ENCODE measurements at places on chromosomes 2 and 18. TPM values are rescaled to one million over a fixed set of nuclear protein-coding genes. Genes with fewer than 3 reads are reported as not detected.

The CAPN10 gene
- 52.6 TPM for total RNA-seq

The SPIRE1 gene
- 98.6 TPM for total RNA-seq

The KCNE4 gene
- not detected for total RNA-seq

The LBX2 gene
- total RNA-seq, result 3.0 TPM

The HOXD12 gene
- not detected for total RNA-seq

The CPO gene
- 0.40 TPM for total RNA-seq

The CHN1 gene
- total RNA-seq, result 1.3 TPM

The TNFAIP6 gene
- 1.7 TPM for total RNA-seq

The LONRF2 gene
- 9.7 TPM for total RNA-seq

The AFG3L2 gene
- total RNA-seq, result 59.2 TPM

The MLPH gene
- 47.2 TPM for total RNA-seq

DNA sequence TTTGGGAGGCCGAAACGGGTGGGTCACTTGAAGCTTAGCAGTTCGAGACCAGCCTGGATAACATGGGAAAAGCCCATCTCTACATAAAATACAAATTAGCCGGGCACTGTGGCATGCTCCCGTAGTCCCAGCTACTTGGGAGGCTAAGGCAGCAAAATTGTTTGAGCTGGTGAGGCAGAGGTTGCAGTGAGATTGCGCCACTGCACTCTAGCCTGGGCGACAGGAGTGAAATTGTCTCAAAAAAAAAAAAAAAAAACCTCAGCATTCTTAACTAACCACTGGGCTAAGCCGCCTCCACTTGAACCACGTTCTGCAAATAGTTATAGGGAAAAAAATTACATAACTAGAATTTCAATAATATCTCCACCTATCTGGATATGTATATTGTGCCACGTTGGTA, 2.3 kb downstream of the FOXI3 start:
- H3K36me3 ChIP-seq, result no peaks in the 10 kb centered on the region
- no peak overlapping the region for H3K4me3 ChIP-seq
- H3K4me1 ChIP-seq, result no peaks in the 10 kb centered on the region
- H3K27me3 ChIP-seq, result peaks cover 17% of the 10 kb centered on the region
- no peak for DNase-seq

- DNase-seq, result peak; percentile 11
- H3K27ac ChIP-seq, result no peak overlapping the region
- no peaks in the 10 kb centered on the region for H3K4me1 ChIP-seq
- no peaks in the 10 kb centered on the region for H3K36me3 ChIP-seq
- H3K4me3 ChIP-seq, result no peak overlapping the region
Observed at GRCh38 chr2:177106212-177106611, 106.4 kb upstream of the HNRNPA3 start.

- H3K4me1 ChIP-seq, result peaks cover 34% of the 10 kb centered on the region
- H3K4me3 ChIP-seq, result no peak overlapping the region
- H3K27ac ChIP-seq, result no peak overlapping the region
- no peaks in the 10 kb centered on the region for H3K27me3 ChIP-seq
- H3K36me3 ChIP-seq, result peaks cover 5% of the 10 kb centered on the region
Observed at GRCh38 chr18:9153256-9153655, 16.7 kb downstream of the ANKRD12 start.

GRCh38 chr2:98601532-98602132, 6.7 kb downstream of the COA5 start:
- no peak overlapping the region for H3K4me3 ChIP-seq
- H3K36me3 ChIP-seq, result peaks cover 41% of the 10 kb centered on the region
- DNase-seq, result peak; percentile 44

GRCh38 chr2:24577481-24577880, 86.4 kb downstream of the NCOA1 start:
- no peak for DNase-seq
- H3K27me3 ChIP-seq, result no peaks in the 10 kb centered on the region
- H3K4me3 ChIP-seq, result no peak overlapping the region
- H3K27ac ChIP-seq, result no peak overlapping the region
- no peaks in the 10 kb centered on the region for H3K4me1 ChIP-seq
- no peaks in the 10 kb centered on the region for H3K36me3 ChIP-seq

GRCh38 chr2:129923265-129924091, 56.0 kb upstream of the RAB6C start:
- H3K36me3 ChIP-seq, result no peaks in the 10 kb centered on the region
- peak; percentile 47 for DNase-seq
- peaks cover 7% of the 10 kb centered on the region for H3K4me1 ChIP-seq
- peak overlapping the region; percentile 30 for H3K4me3 ChIP-seq

DNA sequence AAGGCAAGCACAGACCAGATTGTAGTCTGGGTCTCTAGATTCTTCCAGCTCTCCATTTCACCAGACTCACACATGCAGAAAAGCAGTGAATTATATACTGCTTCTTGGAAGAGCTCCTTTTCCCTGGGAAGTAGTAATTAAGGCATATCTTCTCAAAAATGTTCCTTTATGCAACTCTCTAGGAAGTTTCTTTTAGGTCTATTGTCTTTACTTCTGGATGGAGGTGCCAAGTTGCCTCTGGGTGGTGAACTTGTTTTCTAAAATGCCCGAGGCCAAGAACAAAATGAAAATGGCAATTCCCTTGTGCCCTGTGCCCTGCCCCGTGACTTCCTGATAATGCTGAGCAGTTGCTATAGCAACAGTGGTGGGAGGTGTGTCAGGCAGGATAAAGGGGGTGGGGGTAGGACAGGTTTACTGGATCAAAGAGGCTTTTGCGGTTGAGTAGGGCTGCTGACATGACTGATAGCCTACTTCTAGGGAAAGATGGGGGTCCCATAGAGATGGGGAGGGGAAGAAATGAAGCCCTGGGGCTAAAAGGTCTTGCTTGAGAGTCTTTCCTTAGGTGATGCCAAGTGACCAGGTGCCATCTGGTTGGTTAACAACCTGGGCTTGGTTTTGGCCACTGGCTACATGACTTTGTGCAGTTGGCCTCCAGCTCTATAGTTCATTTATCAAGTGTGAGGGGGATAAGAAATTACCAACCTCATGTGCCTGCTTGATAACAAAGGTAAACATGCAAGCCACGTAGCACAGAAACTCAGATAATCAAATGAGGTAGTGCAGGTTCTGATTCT, 11.8 kb downstream of the IGFBP2 start:
- no peaks in the 10 kb centered on the region for H3K27me3 ChIP-seq
- H3K27ac ChIP-seq, result peak overlapping the region; percentile 60
- DNase-seq, result peak; percentile 20

DNA sequence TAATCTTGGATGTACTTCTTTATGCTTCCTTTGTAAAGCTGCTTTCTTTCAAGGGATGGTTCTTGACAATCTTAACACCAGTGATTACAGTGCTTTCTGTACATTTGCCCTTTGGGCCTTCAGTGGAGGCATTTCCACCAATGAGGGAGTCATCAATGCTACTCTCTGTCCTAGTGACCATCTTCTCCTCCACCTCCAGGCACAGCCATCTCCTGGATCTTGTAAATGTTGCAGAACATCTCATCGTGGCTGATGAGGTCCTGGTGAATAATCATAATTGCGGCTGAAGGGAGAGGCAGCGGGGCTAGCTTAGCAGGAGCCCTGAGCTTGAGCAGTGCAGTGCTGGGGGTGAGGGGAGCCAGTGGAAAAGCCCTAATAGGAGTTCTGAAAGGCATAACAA, 32.5 kb downstream of the IDH1 start:
- no peaks in the 10 kb centered on the region for H3K4me1 ChIP-seq
- no peaks in the 10 kb centered on the region for H3K36me3 ChIP-seq
- H3K27ac ChIP-seq, result no peak overlapping the region
- H3K4me3 ChIP-seq, result no peak overlapping the region
- DNase-seq, result no peak
- peaks cover 7% of the 10 kb centered on the region for H3K27me3 ChIP-seq

GRCh38 chr2:105409717-105410116, 10.9 kb upstream of the FHL2 start:
- H3K4me1 ChIP-seq, result peaks cover 56% of the 10 kb centered on the region
- no peak overlapping the region for H3K27ac ChIP-seq
- H3K36me3 ChIP-seq, result no peaks in the 10 kb centered on the region

- peaks cover 20% of the 10 kb centered on the region for H3K4me1 ChIP-seq
- H3K36me3 ChIP-seq, result peaks cover 46% of the 10 kb centered on the region
- peak overlapping the region; percentile 97 for H3K27ac ChIP-seq
- DNase-seq, result peak; percentile 59
- peak overlapping the region; percentile 85 for H3K4me3 ChIP-seq
Observed at GRCh38 chr2:207530160-207531031, 634 bp downstream of the CREB1 start.

- H3K27ac ChIP-seq, result no peak overlapping the region
- no peaks in the 10 kb centered on the region for H3K4me1 ChIP-seq
- H3K27me3 ChIP-seq, result no peaks in the 10 kb centered on the region
- peaks cover 17% of the 10 kb centered on the region for H3K36me3 ChIP-seq
Observed at GRCh38 chr18:54888933-54889332, 60.7 kb downstream of the RAB27B start.

DNA sequence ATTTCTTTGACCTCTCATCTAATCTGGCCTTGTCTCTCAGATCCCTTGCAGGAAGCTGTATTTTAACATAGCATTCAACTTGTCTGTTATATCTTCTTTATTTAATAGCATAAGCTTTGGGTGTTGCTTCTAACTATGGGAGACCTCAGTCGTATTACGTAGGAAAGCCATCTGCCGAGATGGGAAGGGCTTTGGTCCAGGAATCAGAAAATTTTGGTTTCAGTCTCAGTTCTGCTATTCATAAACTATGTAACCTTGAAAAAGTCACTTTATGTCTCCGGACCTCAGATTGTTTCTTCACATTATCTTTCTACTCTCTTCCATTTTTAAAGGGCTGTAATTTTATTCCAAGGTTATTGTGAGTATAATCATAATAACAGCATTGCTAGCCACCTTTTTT, 297.7 kb downstream of the SATB2 start:
- peak overlapping the region; percentile 36 for H3K4me3 ChIP-seq
- H3K27me3 ChIP-seq, result no peaks in the 10 kb centered on the region
- H3K4me1 ChIP-seq, result peaks cover 26% of the 10 kb centered on the region
- no peaks in the 10 kb centered on the region for H3K36me3 ChIP-seq

DNA sequence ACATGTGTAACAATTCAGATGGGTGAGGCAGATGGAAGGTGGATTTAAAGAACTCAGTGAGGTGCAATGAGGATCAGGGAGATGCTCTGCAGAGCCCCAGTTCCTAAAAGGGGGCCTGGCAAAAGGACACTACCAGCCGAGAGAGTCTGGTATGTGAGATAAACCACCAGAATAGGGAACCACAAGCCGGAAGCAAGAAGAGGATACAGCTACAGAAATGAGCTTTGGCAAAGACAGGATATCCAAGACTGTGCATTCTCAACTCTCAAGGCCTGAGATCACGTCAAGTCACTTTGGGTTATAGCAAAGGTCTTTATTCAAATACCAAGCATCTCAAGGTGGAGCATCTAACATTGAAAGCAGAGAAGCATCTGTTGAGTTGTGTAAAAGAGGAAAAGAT, 293.5 kb downstream of the ARHGAP15 start:
- no peaks in the 10 kb centered on the region for H3K4me1 ChIP-seq
- no peak for DNase-seq
- H3K4me3 ChIP-seq, result no peak overlapping the region
- H3K36me3 ChIP-seq, result no peaks in the 10 kb centered on the region
